ENCODE measurements at places on chromosomes 16 and 17. TPM values are rescaled to one million over a fixed set of nuclear protein-coding genes. Genes with fewer than 3 reads are reported as not detected.
A peak's percentile ranks its signal among the peaks of the same experiment; 100 is the strongest.

GRCh38 chr16:19118938-19119431, 5.2 kb downstream of the ITPRIPL2 start:
- peak; percentile 26 for DNase-seq

DNA sequence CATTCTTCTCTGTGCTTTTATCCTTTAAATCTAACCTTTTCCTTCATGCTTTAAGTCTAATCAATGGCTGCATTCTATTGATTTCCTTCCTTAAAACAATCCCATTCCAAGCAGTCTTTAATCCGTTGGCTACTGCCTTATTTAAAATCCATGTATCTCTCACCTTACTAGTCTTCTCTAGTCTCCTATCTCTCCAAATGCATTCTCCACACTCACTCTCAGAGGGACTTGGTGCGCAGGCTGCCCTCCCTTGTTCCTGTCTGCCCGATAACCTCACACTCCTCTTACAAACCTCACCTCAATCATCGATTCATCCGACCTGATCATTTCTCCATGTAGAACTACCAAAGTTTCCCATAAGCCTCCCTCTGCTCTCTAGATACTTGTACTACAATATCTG, 23.1 kb downstream of the PSMD12 start:
- no peak for DNase-seq

GRCh38 chr17:56880133-56880532, 33.7 kb downstream of the TRIM25 start:
- no peak for DNase-seq

- no peak for DNase-seq
These were observed 10.3 kb downstream of the KRABD2 start for GRCh38 chr17:8366231-8366630.

DNA sequence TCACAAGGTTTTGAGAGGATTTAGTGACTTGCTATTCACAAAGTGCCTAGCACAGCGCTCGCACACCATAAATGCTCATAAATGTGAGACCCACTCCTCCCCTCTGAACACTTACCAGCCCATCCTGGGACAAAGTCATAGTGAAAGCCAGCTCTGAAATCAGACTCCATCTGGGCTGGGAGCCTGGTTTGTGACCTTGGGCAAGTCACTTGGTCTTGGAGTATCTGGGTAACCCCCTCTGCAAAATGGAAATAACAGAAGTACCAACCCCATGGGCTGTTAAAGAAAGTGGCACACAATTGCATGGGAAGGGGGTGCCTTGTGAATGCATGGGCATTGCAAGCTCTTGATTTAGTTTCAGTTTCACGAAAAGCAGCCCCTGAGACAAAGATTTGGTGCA, 104.7 kb upstream of the CDH5 start:
- DNase-seq = no peak

DNA sequence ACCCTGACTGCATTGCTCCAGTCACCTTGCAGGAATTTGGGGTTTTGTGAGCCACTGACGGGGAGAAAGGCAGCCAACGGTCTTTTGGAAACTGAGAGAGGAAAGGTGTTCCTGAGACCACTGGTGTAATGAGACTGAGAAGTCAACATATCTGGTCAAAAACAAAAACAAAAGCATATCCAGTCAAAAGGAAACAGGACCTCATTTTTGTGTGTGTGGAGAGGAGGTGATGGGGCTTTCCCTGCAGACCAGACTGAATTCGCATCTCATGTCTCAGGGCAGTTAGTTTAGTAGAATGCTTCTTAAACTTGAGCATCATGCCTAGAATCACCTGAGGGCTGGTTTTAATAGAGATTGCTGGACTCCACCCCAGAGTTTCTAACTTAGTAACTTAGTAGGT, 198.4 kb downstream of the COPRS start:
- no peak for DNase-seq

GRCh38 chr16:14545346-14545884, 84.6 kb downstream of the PARN start:
- no peak for DNase-seq

Gene PRDM7
- total RNA-seq = not detected

- no peak for DNase-seq
These were observed 521.8 kb downstream of the KCNJ2 start for GRCh38 chr17:70691150-70691549.

DNA sequence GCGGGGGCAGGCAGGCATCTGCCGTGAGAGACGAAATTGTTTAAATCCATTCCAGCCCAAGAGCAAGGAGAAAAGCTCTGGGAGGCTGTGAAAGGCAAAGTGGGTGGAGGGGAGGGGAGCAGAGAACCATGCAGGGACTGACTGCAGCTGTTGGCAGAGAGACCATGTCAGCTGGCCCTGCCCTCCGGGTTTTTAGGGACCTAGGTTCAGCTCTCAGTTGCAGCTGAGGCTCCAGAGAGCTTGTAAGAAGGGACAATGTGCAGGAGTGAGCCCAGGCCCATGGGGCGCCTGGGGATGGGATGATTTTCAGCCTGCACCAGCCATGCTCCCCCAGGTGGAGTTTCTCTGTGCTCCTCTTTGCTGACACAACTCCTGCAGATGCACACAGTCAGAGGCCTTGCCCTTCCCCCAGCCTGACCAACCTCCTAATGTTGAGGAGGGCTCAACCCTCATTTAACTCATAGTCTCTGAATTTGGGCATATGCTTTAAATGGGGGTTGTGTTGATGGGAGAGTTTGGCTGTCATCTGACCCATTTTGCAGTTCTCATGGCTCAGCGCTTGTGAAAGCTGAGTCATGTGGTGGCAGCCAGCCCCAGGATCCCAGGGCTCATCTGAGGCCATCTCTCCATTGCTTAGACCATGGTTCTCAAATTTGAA, 70.9 kb downstream of the PLXDC1 start:
- no peak for DNase-seq

DNA sequence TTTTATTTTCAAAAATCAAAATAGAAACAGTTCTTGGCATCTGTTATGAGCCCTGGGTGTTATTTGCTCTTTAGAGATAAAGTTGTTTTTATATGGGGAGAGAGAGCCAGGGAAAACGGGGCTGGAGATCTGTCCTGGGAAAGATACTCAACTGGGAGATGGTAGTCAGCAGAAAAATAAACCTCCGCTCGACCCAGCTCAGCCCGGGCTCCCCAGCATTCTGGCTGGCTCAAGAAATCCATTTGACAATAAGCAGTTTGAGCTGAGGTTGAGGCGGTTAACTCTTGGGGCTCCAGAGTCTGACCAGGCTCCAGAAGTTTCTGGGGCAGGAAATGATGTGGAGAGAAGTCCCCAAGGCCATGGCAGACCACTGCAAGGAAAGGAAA, 151.9 kb downstream of the IRX5 start:
- no peak for DNase-seq

DNA sequence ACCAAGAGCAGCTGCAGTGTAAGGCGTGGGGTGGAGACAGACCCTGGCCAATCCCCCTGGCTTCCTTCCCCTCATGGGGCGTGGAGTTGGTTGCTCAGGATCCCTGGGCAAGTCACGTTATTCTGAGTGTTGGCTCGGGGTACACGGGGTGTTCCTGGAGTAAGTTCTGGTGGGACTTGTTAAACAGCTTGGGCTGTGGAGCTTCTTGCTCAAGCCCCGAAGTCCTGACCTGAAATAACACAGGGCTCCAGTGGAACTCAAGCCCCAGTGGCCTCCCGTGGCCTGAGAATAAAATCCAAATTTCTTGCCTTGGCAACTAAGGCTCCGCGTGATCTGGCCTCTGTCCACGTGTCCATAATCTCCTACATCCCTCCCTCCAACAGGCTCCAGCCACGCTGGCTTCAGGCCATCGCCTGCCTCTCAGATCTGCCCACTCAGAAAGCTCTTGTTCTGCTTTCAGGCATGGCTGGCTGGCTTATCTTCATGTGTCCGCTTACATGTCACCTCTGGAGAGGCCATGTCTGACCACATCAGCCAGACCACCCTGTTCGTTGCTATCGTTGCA, 49.3 kb upstream of the BCO1 start:
- peak; percentile 19 for DNase-seq

- DNase-seq = peak; percentile 61
These were observed 38.9 kb upstream of the SNN start for GRCh38 chr16:11629071-11630030.

- DNase-seq = no peak
These were observed 321.7 kb downstream of the C16orf95 start for GRCh38 chr16:86995456-86995855.

- DNase-seq = no peak
These were observed 1.9 kb upstream of the UNC13D start for GRCh38 chr17:75845933-75846691.

Gene TMEM235
- total RNA-seq = not detected

- no peak for DNase-seq
These were observed 5.8 kb downstream of the FOXN1 start for GRCh38 chr17:28511858-28512461.

DNA sequence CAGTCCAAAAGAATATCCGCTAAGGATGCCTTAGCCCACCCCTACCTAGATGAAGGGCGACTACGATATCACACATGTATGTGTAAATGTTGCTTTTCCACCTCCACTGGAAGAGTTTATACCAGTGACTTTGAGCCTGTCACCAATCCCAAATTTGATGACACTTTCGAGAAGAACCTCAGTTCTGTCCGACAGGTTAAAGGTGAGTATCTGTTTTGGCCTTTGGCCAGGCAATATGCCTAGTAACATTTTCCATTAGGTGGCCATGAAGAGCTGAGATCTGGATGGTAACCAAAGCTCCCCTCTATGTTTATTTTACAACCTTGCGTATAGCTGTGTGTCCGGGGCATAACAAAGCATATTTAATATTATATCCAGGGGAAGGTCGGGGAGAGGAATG, 128.0 kb upstream of the TMEM97 start:
- DNase-seq = no peak

GRCh38 chr17:12768255-12768654, 21.0 kb upstream of the ARHGAP44 start:
- no peak for DNase-seq

Gene COIL
- total RNA-seq = 10.9 TPM

GRCh38 chr16:81520151-81520470, 75.5 kb downstream of the CMIP start:
- no peak for DNase-seq

DNA sequence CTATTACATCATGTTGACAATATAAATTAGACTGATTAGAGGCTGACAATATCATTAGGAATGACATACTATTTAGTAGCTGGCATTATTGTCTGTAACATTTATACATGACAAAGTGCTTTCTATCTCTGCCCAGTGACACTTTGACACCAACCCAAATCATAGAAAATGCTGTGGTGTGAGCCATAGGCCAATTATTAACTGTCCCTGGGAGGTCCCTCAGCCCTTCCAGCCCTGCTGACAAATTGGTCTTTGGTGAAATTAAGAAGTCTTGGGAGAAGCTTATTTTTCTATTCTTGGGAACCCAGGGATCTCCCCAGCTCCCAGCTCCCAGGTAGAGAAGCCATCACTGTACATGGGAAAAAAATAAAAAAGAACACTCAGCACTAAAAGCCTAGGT, 179.6 kb downstream of the AIPL1 start:
- DNase-seq = no peak

- no peak for DNase-seq
These were observed 103.0 kb upstream of the CDH13 start for GRCh38 chr16:82523815-82524214.

DNA sequence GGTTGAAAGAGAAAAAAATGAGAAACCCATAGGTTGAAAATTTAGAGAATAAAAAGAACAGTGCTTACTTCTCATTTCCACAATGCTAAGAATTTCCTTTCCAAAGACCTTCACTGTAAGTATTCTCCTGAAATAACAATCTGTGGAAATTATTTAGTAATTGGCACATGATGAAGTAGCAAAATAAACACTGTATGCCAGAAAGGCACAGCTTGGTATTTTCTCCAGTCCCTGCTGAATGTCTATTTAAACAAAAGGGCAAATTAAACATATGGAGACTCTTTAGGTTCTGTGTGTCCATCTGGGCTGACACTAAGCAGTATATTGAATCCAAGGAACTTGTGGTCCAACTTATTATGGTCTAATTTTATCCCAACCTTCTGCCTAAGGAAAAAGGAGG, 46.1 kb downstream of the CHCT1 start:
- no peak for DNase-seq

DNA sequence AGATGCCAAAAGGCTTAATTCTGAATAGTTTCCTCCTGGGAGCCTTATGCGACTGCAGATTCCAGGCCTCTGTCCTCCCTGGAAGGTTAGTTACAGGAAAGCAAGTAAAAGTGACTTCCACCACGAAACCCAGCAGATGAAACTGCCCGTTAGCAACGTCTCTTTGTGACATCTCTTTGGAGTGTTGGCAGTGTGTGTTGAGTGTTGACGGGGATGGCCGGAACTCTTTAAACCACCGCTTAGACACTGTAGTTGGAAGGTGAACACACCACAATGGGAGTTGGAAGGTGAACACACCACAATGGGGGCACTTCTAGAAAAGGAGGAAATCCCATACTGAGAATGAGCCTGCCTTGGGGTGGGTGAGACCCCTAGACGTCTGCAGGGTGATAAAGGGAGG, 858 bp downstream of the SKAP1 start:
- DNase-seq = no peak

DNA sequence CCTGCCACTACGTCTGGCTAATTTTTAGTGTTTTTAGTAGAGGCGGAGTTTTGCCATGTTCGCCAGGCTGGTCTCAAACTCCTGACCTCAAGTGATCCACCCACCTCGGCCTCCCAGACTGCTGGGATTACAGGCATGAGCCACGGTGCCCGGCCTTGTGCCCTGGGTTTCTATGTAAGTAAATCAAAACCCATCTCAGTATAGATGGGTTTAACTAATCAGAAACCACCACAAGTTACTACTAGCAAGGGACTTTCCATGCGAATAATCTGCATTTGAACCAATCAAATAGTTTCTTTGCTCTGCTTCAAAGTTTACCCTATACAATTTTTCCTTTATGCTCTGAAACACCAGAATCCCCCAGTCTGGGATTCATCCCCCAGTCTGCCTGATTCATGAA, 16.5 kb upstream of the EIF1 start:
- no peak for DNase-seq

Measured in Peyer's patch (tissue), 4 donors.